NCI-H187 treated with DMSO at 0.1 percent for 48 hours (cell line): ENCODE measurements at places on chromosomes 5 and 9.

GRCh38 chr5:159971931-159972461, 36.9 kb upstream of the TTC1 start:
- DNase-seq, result no peak

DNA sequence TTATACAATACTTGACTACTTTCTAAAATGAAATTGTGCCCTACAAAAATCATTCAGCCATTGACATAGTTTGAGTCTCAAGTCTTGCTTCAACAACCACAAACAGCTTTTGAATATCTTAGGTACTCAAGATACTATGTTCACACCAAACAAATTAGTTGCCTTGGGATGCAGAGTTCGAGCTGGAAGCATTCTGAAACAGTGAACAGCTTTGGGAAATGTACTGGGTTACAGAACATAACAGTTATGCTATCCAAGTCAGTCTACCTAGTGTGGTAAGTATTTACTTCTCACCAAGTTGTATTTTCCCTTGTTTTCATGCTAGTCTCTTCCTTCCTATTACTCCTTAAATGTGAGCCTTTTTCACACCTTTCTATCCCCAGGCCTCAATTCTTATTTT, 143.2 kb downstream of the SSBP2 start:
- no peak for DNase-seq

DNA sequence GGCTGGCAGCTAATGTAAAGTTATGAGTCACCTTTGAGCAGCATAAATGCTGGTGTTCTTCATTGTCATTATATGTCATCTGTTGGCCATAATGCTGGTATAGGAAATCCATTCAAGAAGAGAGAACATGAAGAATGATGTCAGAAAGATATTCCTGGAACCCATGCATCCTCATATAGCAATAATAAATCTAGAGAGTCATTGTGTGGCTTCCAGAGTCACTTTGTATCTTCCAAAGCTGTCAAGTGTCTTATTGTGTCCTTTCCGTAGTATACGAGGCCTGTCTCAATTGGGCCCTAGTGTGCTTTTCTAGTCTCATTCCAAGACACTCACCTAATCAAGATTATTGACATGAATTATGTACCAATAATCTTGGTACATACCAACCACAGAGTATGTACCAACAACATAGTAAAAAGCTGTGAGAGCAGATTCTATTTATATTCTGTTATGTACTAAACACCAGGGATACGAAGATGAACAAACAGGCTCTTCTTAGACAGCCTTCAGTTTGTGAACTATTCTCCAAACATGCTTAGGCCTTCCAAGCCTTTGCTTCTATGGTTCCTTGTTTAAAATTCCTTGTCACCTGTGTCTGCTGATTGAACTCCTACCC, 110.1 kb downstream of the ERCC6L2 start:
- no peak for DNase-seq

GRCh38 chr5:88940713-88941112, 57.7 kb upstream of the MEF2C start:
- DNase-seq, result no peak
